ENCODE measurements at places on chromosomes 2 and 18.

DNA sequence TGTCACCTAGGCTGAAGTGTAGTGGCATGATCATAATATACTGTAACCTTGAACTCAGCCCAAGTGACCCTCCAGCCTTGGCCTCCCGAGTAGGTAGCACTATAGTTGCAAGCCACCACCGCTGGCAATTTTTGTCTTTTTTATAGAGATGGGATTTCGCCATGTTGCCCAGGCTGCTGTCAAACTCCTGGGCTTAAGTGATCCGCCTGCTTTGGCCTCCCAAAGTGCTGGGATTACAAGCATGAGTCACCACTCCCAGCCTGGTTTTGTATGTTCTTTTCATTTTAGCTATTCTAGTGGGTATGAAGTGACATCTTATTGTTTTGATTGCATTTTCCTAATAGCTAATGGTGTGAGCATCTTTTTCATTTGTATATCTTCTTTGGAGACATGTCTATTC lies 11.3 kb upstream of the EXOC6B start:
- peak; percentile 52 for DNase-seq

DNA sequence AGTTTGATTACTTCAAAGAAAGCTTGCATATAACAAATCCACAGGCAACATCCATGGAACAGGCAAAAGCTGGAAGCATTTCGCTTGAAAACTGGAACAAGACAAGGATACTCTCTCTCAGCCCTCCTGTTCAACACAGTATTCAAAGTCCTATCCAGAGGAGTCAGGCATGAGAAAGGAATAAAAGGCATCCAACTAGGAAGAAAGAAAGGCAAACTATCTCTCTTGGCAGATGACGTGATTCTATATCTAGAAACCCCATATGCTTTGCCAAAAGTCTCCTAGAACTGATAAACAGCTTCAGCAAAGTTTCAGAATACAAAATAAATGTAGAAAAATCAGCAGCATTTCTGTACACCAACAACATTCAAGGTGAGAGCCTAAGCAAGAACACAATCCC lies 34.1 kb upstream of the MC4R start:
- no peak for DNase-seq

DNA sequence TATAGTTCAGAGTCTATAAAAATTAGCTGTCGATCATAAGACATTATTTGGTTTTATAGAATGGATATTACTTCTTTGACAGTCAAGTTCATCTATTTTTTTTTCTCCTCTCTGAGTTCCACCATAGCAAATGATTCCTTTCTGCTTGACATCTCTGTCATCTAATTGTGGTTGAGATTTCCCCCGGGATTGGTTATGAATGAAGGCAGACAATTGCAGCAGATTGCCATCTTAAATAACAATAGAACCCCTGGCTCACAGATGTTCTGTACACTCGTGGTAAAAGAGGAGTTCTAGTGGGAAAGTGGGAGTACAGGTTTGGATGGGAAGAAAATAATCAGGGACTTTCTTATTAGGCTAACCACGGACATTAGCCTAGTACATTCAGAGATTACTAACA lies 292.1 kb upstream of the NRXN1 start:
- no peak for DNase-seq

- peak; percentile 54 for DNase-seq
Observed at GRCh38 chr18:45006934-45007333, 326.2 kb downstream of the SETBP1 start.

DNA sequence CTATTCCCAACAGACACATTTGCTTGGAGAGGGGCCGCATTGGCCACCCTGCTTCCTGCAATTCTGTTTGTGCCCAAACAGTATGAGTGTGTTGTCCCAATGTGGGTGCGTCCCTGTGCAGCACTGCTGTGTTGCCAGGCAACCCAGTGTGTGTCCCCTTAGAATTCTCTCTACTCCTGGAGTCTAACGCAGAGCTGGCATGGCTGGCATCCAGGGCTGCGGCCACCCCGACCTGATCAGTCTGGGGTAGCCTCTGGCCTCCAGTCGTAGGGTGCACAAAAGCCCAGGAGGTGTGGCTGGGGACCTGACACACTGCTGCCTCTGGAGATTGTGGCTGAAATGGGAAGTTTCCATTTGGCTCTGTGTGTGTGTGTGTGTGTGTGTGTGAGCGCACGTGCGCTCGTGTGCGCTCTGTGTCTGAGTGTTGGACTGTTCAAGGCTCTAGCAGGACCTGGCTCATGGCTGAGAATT lies 48.0 kb downstream of the TEX44 start:
- DNase-seq, result no peak

DNA sequence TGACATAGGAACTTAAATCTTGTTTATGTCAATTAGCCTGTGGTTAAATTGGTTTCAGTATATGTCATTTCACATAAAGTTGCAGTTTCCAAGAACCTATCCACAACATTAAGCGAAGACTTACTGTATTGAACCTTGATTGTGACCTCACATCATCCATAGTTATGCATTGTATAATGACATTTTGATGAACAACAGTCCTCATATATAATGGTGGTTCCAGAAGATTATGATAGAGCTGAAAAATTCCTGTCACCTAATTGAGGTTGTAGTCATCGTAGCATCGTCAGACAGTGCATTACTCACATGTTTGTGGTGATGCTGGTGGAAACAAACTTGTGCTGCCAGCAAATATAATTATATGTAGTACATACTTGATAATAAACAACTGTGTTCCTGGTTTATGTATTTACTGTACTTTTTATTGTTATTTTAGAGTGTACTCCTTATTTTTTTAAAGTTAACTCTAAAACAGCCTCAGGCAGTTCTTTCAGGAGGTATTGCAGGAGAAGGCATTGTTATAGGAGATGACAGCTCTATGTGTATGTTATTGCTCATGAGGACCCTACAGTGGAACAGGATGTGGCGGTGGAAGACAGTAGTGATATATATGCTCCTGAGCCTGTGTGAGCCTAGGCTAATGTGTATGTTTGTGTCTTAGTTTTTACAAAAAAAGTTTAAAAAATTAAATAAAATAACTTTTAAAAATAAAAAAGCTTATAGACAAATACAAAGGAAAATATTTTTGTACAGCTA lies 56.6 kb downstream of the UBE2E3 start:
- peak; percentile 85 for DNase-seq

GRCh38 chr2:41167014-41167413 lies 715.1 kb upstream of the SLC8A1 start:
- no peak for DNase-seq

GRCh38 chr18:6543330-6543908 lies 128.7 kb upstream of the L3MBTL4 start:
- peak; percentile 50 for DNase-seq

- no peak for DNase-seq
Observed at GRCh38 chr2:28993206-28993960, 12.3 kb downstream of the TOGARAM2 start.

DNA sequence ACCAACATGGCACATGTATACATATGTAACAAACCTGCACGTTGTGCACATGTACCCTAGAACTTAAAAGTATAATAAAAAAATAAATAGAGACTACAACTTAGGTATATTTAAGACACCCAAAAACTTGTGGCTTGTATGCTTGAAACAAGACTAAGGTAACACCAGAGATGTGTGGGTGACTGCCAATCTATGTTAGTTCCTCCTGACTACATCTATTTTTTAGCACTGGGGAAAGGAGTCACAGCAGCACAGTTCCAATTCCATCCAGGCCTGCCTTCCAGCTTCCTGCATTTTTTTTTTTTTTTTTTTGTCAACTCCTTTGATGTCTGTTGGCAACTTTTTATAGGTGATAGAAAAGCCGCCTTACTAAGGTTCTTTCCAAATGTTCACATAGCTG lies 18.2 kb downstream of the C2orf69 start:
- DNase-seq, result no peak

GRCh38 chr2:134131681-134132489 lies 122.0 kb upstream of the MGAT5 start:
- DNase-seq, result no peak

DNA sequence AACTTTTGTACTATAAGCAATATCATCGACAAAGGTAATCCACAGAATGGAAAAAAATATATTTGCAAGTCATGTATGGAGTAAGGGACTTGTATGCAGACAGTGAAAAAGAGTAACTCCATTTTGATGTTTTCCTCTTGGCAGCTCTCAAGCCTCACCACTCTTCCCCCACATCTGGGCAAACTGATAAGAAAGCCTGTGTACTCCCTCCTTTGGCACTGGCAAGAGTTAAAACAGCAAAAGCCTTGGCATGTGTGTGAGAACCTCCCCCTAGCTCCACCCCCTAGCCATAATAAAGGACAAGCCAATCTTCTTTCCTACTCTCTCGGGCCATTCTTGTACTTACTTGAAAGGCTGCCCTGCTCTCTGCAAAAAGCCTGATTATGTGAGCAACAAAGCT lies 335.2 kb downstream of the LRATD1 start:
- DNase-seq, result no peak

DNA sequence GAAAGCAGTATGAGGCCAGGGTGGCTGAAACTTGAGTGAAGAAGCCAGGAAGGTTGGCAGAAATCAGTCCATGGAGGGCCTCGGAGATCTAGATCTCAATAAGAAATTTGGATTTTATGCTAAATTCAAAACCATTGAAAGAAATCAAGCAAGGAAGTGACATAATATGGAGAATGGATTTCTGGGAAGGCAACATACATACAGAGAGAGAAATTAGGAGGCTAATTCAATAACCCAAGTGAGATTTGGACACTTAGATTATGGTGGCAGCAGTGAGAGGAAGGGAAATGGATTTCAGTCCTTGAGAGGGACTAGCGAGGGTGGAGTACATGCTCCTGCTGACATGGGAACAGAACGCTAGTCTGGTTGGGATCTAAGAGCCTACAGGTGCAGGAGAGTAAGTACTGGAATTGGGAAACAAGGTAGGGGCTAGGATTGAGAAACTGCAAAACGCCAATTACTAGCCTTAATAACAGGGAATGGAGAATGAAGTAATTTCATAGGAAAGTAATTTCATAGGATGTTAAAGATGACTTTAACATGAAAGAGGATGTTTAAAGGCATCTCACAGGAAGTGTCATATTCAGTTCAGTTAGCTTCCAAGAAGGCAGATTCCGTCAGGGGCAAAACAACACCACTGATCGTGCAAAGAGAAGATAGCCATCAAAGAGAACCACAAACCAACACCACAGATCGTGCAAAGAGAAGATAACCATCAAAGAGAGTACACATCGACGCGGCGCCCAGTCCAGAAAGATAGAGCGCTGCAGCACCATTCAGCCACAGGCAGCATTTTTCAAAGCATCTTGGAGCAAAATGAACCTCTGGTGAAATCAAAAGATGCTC lies 27.2 kb downstream of the CDKL4 start:
- DNase-seq, result no peak

- peak; percentile 50 for DNase-seq
Observed at GRCh38 chr2:14634489-14635390, 2.2 kb downstream of the LRATD1 start.

DNA sequence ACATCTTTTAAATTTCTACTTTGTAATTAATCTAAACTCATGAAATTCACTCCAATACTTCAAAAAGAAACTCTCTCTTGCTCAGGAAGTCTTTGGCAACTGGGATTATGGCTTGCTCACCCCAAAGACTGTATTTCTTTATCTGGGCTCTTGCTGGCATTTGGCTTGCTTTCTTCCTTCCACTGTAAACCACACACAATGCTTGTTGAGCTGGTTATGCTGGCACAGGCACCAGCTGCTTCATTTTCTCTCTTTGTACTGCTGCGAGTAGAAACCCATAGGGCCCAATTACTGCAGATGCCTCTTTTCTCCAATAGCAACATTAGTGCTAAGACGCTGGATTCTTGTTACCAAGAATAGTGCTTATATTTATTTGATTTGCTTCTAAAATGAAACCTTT lies 51.4 kb downstream of the SLC38A11 start:
- peak; percentile 21 for DNase-seq

DNA sequence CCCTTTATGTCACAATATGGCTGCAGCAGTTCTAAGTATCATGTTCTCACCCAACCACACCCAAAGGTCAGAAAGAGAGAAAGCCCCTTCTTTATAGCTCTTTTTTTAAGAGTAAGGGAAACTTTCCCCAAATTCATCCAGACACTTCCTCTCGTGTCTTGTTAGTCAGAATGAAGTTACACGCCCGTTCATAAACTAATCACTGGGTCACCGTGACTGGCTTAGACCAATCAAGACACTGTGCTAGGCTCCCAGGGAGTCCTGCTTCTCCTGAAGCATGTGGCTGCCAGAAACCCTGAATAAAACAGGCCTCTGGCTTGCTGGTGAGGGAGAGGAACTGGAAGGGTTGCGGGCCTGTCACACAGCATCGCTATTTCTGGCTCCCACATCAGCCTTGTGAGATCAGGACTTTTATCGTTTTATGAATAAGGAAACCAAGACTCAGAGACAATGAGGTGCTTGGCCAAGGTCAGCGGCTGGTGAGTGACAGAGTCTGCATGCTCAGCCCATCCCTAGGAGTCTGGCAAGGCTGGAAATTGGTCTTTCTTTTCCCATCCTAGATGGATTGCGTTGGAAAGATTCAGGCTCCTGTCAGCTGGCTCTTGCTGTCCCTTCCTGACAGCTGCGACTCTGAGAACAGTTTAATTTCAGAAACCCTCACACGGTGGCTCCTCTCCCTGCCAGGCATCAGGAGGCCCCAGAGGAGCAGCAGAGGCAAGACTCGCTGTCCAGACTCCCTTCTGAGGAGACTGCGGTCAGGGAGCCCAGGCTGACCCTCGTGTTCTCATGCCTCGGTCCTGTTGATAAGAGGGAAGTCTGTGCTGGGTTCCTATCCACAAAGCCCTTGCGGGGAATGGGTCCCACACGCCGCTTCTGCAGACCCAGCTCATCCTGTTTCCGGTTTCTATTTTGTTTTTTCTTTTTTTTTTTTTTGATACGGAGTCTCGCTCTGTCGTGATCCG lies 104.5 kb upstream of the TAF1B start:
- no peak for DNase-seq

GRCh38 chr2:104033399-104033798 lies 820.5 kb upstream of the POU3F3 start:
- no peak for DNase-seq

DNA sequence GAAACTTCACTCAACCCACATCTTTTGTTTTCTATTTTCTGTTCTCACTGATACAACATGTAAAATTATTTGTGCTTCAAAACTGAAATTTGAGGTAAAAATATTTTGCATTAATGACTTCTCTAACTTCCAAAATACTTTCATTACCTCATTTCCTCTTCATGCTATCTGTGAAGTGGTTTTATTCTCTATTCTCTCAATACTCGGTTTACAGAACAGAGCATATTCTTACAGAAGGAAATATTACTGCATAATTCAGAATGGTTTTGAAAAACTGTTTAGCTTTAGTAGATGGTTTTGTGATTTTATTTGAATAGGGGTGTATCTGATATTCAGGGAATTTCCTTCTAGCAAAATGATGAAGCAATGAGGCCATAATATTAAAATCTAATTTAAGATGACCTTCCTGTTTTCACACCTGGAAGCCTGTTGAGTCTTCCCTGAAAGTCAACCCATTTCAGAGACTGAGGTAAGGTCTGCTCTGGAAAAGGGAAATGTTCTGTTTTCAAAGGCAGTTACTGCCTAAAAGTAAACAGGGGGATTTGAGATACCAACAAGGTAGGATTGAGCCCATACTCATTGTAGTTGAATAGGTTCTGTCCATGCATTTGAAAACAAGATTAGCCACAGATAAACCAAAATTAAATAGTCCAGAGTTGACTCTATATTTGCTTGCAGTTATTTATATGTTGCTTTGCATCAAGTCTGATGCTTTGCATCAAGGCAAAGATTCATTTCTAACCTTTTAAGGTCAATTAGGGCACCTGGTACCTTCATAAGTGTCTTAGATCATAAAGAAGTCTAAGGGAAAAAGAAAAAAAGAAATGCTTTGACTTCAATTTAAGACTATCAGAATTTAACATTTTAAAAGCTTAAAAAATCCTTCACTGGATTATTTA lies 50.8 kb upstream of the PEX13 start:
- no peak for DNase-seq

GRCh38 chr18:36672437-36673344 lies 156.1 kb downstream of the TPGS2 start:
- peak; percentile 75 for DNase-seq

Measured in EH (cell line).